Breast epithelium (tissue), 4 donors: ENCODE measurements at places on chromosomes 13 and 19.

DNA sequence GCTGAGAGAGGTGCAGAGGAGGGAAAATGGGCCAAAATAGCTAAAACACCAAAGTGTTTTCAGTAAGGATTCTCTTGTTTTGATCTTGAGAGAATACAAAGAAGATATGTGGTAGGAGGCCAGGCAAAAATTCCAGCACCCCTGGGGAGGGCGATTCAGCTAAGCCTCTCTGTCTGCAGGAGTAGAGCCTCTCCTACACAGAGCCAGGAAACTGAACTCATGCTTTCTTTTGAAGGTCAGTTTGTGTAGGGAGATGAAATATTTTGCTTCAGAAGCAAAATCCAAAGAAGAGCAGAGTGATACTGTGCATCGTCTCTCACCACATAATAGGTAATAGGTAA is 565.0 kb downstream of the FGF9 start:
- no peak for DNase-seq

- no peak for DNase-seq
These were observed 193.3 kb upstream of the ZNF536 start for GRCh38 chr19:30178721-30179402.

DNA sequence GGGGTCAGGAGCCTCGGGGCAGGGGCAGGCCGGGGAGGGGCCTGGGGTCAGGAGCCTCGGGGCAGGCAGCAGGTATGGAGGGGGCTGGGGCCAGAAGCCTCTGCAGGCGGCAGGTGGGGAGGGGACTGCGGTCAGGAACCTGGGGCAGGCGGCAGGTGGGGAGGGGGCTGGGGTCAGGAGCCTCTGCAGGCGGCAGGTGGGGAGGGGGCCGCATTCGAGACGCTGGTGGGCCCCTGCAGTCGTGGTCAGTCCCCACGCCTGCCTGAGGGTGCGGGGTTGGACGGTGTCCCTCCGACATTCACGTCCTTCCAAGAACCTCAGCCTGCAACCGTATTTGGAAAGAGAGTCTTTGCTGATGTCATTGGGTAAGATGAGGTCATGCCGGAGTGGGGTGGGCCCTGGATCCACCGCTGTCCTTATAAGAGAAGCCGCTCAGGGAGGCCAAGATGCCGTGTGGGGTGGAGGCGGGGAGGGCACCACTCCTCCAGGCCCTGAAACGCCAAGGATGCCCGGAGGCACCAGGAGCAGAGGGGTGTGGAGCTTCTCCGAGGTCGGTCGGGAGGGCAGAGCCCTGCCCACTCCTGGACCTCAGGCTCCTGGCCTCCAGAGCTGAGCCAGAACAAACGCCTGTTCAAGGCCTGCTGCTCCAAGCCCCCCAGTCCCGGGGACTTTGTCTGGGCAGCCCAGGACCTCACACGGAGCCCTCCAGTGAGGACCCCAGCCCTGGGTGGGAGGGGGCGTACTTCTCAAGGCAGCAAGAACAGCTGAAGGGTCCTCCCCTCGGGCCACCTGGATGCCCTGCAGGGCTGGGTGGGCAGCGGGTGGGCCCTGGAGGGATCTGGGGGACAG is 30.1 kb downstream of the PIP5K1C start:
- peak; percentile 90 for DNase-seq

DNA sequence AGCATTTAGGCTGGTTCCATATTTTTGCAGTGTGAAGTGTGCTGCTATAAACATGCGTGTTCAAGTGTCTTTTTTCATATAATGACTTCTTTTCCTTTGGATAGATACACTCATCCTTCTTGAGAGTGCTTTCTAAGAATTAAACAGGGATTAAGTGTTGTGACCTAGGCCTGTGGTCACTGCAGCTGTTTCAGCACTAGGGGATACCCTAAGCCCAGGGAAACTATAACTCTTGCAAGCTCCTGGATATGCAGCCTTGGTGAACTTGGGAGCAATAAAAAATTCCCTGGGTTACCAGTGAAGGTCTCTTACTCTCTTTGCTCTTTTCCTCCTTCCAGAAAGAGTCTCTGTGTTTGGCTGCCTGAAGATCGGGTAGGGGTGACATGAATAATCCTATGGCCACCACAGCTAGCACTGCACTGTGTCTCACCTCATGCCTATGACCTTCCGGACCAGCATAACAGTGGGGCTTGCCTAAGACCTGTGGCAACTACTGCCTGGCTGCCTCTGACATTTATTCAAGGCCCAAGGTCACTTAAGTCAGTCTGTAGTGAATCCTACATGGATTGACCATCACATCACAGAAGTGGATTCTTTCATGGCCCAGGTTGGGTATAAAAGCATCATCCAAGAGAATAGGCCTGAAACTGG is 799.7 kb downstream of the DACH1 start:
- no peak for DNase-seq

DNA sequence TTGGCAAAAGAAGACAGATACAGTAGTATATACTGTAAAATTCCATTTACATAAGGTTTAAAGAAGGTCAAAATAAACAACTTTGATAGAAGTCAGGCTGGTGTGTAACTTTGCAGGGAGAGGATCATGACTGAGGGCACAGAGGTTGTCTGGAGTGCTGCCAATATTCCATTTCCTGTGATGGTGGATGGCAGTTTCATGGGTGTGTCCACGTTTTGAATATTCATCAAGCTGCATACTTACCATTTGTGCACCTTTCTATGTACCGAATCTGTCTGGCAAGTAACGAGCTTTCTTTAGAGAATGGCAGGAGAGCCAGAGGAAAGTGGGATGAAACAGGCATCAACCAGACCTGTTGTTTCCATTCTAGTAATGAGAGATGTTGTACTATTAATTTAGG is 420.5 kb upstream of the HTR2A start:
- DNase-seq: no peak

- no peak for DNase-seq
These were observed 1.1 kb downstream of the SUPT5H start for GRCh38 chr19:39446365-39447084.

- DNase-seq: no peak
These were observed 356.6 kb downstream of the TDRD3 start for GRCh38 chr13:60753641-60754040.

GRCh38 chr19:55441692-55442321 is 1.3 kb downstream of the SHISA7 start:
- DNase-seq: no peak

GRCh38 chr19:3186160-3186688 is 494 bp downstream of the NCLN start:
- no peak for DNase-seq

GRCh38 chr19:46775642-46776258 is 12.6 kb downstream of the SLC1A5 start:
- no peak for DNase-seq

GRCh38 chr19:15859187-15859586 is 38.7 kb downstream of the CYP4F2 start:
- no peak for DNase-seq

- DNase-seq: no peak
These were observed 11.3 kb downstream of the SLC25A42 start for GRCh38 chr19:19075126-19075525.

DNA sequence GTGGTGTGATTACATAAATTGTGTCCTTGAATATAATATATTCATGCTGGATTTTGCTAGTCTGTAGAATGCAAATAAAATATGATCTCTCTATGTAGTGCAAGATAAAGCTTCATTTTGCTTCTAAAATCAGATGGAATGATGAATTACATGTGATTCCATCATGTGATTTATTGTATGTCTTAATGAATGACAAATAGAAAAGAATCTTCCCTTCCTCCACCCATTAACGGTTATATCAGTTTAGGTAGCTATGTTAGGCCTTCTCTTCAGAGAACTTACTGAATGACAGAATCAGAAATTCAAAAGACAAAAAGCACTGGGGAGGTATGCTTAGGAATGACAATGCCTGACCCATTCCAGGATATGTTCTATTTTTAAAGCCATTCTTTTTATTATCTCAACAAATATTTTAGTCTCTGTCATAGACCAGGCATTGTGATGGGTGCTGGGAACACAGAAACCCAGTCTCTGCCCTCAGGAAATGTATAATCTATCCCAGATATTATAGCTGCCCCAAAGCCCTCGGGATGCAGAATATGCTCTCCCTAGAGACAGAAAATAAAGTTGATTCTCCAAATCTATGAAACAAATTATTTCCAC is 90.6 kb downstream of the TEX26 start:
- no peak for DNase-seq

GRCh38 chr19:31315652-31316051 is 33.6 kb downstream of the TSHZ3 start:
- no peak for DNase-seq

DNA sequence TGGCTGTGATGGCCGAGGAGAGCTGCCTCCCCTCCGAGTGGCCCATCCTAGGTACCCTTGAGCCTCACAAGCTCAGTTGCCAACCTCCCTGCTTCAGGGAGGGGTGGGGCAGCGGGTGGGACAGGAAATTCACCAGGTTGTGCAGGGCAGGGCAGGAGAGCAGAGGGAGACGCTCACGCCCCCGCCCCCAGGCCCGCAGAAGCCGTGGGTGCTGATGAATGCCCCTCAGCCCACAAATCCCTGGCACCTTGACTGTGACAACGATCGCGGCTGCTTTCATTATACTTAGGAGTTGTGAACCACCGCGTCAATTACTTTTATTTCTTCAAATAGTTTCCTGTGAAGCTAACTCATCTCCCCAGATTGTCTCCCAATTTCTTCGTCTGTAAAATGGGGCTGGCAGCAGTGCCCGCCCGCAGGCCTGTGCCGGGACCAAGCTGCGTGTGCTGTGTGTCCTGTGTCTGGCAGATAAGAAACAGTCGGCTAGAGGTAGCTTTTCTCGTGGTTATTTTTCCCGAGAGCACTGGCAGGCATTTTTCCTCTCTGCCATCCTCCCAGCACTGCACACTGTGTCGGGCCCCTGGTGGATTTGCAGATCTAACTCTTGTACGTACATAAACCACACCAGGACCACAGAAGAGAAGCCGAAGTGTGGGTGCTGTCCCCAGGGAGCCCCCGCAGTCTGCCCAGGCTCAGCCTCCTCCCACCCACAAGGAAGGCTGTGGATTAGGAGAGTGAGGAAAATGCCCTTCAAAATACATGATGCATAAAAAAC is 7.9 kb upstream of the RASA3 start:
- DNase-seq: no peak

- DNase-seq: no peak
These were observed 522.0 kb upstream of the ATXN8OS start for GRCh38 chr13:69585656-69586055.

GRCh38 chr13:65453982-65454381 is 1776.2 kb downstream of the PCDH9 start:
- DNase-seq: no peak

GRCh38 chr19:6476155-6476895 is 5.3 kb downstream of the DENND1C start:
- DNase-seq: no peak

DNA sequence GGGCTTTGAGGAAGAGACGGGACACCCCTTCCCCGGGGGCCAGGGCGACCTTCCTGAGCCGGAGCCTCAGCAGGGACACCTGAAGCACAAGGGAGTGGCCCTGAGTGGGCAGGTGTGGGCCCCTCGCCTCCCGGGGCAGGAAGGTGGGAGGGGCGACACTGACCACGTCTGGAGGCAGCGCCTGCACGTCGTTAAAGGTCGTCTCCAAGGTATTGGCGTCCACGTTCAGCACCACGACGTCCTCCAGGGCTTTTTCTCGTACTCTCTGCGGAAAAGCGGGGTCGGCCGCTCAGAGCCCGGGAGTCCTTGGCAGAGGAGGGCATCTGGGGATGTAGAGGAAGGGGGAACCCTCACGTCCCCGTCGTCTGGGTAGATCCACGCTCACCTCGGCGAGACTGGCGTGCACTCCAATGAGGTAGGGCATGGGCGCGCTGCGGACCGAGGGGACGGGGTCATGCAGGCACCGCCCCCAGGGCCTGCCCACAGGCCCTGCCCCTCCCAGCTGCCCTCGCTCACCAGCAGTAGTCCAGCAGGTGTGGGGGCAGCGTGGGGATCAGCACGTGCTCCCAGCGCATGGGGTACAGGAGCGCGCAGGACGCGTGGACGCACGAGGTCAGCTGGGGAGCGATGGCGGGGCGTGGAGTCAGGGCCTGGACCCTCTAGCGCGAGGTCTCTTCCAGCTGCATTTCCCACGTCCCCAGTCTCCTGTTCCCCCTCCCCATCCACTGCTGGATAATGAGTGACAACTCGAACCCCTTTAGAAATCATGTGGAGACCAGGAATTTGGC is 6.1 kb downstream of the DENND1C start:
- no peak for DNase-seq

DNA sequence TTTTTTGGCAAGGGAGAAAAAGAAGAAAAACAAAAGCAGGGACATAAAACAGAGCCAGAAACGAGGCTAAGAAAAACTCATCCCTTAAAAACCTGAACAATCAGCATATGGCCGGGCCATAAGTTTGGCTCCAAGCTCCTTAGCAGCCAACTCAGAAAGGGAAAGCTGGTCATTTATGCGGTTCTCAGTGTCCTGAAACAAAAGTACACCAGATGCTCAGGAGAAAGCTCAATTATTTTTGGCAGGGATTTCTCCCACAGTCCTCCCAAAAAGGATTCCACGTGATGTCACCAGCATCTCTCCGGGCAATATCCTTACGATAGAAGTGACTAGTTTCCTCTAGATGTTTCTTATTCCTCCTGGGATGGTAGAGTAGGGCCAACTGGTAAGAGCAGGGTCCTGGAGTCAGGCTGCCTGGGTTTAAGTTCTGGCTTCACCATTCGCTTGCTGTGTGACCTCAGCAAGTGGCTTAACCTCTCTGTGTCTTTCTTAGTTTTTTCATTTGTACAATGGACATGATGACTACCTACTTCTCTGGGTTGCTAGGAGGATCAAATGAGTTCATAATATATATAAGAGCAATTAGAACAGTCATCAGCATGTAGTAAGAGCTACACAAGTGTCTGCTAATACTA is 34.0 kb downstream of the PIN1 start:
- no peak for DNase-seq

GRCh38 chr19:12425236-12425887 is 15.5 kb downstream of the ZNF443 start:
- DNase-seq: no peak

DNA sequence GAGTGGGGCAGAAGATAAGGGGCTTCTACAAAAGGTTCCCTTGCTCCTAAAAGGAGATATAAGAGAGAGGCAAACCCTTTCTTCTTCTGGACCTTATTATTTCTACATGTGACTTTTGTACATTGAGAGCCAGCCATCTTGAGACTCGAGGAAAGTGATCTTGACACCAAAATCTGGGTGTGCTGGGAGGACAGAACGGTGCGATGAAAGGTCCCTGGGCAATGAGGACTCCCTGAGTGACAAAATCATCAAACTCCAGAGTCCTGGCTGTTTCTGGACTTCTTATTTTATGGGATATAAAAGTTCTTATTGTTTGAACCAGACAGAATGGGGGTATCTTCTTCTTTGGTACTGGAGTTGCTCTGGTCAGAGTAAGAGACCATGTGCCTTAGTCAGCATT is 411.0 kb downstream of the ZNF536 start:
- no peak for DNase-seq

DNA sequence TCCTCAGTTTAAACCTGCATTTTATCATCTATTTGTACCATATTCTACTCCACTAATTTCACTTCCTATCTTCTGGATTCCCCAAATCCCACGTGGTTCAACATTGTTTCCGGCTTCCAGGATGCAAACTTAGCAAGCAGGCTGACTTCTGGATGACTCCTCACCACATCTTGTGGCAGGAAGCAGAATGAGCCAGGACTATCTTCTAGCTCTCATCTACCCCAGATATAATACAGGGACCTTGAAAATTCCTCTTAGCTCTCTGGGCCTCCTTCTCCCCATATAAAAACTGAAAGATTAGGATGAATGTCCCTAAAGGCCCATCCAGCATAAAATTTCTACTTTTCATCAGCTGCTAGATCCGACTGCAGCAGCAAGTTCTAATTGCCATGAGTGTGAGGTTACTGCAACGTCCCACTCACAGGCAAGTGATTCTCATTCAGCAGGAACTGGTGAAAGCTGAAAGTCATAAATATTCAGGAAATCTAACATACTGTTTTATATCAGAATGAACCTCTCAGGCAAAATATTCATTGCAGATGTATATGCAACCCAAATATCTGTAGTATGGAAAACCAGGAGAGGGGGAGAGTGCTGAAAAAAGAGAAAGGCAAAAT is 93.4 kb downstream of the KCTD12 start:
- DNase-seq: no peak
